ENCODE measurements at places on chromosomes 2 and 18.

- DNase-seq = no peak
Observed at GRCh38 chr18:31042406-31043181, at the start of gene DSC3. DSC3 (minus strand) TSS chr18:31042742; CDS start chr18:31042660, 82 bp downstream.

DNA sequence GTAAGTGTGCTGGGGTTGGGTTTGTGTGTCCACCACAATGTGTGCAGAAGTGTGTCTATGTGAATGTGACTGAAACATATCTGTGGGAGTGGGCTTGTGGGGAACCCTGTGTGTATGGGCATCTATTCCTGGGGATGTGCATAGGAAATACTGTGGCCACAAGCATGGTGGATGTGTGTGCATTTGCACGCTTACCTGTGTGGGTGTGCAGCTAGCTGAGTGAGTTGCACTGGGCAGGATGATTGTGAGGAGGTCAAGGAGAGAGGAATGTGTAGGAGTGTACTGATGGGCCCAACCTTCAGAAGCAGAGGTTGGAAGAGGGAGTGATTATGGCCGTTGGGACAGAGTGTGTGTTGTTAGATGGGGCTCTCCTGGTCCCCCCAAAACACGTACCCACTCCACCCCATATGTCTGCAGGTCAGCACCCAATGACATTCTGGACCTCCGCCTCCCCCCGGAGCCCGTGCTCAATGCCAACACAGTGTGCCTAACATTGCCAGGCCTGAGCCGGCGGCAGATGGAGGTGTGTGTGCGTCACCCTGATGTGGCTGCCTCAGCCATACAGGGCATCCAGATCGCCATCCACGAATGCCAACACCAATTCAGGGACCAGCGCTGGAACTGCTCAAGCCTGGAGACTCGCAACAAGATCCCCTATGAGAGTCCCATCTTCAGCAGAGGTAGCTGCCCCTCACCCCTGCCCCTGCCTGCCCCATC lies 1.2 kb downstream of the WNT10A start:
- DNase-seq = no peak

DNA sequence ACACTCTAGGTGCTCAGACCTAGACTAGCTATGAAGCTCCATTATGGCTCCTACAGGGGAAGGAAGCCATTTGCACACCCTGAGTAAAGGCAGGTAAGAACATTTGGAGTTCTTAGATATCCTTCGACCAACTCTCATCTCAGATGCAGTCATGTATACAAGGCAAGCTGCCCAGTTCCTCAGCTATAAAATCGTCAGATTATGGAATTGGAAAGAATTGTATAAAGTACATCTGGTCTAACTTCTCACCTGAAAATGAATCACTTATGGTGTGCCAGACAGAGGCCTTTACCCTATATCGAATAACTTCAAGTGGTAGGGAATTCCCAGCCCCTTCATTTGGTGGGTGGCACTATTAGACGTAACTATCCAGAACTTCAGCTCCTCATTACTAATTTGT lies 79.3 kb downstream of the VIT start:
- no peak for DNase-seq

GRCh38 chr18:49050452-49050851 lies 99.7 kb upstream of the SMAD7 start:
- no peak for DNase-seq

- DNase-seq = no peak
Observed at GRCh38 chr18:34758378-34758948, 48.4 kb downstream of the DTNA start.

GRCh38 chr2:222298001-222298310 lies 842 bp downstream of the PAX3 start:
- no peak for DNase-seq

DNA sequence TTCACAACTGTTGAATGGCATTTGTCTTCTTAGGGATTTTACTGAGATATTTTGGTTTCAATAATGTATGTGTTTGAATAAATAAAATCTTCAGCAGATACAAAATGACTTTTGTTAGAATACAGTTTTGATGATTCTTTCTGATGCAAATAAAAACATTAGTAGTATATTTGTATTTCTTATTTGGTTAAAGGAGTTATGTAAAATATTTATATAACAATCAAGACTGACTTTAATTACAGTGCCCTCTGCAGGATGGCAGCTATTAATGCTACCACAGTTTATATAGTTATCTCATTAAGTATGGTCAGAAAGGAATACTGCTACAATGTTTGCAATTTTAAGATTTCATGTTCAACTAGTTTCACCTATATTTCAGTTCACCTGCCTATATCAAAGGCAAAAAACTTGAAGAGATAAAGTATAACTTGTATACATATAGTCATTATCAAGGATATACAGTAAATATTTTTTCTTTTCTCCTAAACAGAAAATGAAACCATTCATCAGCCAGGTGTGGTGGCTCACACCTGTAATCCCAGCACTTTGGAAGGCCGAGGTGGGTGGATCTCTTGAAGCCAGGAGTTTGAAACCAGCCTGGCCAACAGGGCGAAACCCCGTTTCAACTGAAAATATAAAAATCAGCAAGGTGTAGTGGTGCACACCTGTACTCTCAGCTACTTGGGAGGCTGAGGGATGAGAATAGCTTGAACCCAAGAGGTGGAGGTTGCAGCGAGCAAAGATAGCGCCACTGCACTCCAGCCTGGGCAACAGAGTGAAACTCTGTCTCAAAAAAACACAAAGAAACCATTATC lies 19.8 kb downstream of the ARL5A start:
- DNase-seq = no peak

DNA sequence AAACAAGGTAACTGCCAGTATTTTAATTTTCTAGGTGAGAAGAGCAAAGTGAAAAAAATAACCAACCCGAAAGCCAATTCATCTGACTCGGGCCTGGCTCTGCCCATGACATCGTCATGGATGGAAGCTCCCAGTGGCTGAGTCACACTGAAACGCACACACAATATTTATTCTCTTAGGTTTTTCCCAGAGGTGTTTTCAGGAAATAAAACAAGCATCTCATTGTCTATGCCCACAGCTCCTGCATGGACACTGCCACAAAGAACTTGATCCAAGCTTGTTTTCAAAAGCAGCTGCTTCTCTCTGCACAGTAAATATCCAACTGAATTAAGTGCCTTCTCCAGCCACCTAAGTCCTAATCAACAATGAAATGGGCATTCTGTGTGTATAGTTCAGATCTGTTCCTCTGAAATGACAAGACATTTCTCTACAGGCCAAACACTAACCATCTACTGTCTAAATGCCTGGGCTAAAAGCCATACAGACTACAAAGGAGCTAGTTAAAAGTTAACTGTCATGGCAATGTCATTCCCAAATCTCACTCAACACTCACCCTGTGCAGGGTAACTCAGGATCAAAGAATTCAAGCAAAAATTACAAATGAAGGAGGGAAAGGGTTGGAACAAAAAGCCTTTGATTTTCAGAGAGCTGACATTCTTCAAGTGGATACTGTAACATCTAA lies 62.9 kb downstream of the RPL31 start:
- no peak for DNase-seq

DNA sequence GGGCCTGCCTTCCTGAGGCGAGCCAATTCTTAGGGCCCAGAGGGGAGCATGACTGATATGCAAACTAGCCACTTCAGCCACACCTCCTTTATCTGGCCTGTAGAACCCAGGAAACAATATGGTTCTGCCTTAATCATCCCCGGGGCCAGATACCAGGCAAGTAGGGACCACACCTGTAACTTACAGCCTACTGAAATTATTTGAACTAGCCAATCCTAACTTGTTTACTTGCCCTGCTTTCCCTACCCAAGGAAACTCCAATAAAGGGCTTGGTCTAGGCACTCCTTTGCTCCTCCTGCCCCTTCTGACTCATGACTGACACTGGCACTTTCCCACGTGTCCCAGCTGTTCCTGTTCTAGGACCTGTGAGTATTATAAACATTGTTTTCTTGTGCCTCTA lies 57.6 kb downstream of the MYOM1 start:
- DNase-seq = no peak

DNA sequence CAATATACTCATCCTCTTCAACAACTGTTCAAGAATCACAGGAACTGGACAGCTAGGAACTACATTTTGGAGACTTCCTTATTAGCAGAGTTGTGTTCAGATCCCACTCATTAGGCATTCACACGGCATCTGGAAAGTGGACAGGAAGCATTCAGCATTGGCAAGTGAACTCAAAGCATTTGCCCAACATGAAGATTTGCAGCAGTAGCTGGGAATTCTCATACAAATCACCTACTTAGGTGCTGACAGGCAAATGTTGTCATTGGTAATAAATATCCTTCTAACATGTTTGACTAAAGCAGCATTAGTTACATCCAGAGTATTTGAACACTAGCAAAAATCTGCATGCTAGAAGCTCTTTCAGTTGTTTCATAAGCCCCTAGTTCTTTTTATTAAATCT lies 350.8 kb downstream of the PTH2R start:
- no peak for DNase-seq

DNA sequence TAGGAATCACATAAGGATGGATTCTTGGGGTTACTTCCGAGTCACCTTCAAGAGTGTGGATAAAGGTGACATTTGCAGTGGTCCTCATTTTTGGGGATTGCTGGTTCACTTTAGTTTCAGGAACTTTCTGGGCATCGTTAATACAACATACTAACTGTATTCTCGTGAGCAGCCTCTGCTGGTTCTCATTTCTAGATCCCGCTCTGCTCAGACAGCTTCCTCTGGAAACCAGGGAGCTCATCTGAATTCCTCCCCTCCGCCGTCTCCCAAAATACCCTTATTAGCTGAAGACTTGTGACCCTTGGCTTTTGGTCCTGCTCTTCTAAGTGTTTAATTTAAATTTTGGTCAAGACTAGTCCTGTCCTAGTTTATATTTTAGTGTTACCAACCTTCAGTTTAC lies 64.5 kb downstream of the ZNF532 start:
- DNase-seq = no peak

All from cortex of kidney (tissue), 1 donor.